H54 (cell line): ENCODE measurements at places on chromosomes 2 and 18.

DNA sequence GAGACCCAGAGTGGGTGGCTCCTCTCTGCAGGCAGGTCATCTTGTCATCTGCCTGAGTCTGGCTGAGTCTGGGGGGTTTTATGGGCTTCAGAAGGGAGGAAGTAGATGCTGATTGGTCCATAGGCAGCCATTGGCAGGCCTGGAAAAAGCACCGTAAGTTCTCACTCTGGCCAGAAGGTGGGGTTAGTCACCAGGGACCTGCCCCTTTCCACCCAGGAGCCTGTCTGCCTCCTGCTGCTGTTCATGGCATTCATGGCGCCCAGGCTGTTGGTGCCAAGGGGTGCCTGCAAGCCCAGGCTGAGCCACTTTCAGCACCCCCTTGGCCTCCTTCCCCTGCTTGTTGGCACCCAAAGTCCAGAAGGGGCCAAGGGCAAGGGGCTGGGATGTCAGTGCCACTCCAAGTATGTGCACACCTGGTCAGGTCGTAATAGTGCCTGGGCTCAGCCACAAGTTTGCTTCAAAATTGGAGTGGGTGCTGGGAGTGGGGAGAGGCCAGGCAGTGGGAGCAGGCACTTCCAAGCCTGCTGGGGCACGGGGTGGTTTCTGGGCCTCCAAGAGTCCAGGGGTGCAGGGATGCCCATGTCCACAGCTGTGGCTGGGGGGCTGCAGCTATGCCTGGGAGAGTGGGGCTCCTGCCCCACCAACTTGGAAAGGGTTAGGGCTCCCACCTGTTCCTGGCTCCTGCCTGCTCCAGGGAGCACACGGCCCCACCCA is 178.1 kb downstream of the FAM210A start:
- DNase-seq, result no peak

DNA sequence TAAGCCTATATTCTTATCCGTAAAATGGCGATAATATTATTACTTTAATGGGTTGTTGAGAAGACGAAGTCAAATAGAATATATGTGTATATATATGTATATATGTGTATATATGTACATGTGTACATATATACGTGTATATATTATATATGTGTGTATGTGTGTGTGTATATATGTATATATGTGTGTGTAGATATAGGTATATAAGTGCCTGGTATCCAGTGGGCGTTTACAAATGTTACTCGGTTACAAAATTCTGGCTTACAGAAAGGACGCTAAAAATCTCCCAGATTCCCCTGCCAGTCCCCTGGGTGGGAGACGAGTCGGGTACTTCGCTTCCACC is 295 bp upstream of the MTX2 start:
- DNase-seq, result no peak

DNA sequence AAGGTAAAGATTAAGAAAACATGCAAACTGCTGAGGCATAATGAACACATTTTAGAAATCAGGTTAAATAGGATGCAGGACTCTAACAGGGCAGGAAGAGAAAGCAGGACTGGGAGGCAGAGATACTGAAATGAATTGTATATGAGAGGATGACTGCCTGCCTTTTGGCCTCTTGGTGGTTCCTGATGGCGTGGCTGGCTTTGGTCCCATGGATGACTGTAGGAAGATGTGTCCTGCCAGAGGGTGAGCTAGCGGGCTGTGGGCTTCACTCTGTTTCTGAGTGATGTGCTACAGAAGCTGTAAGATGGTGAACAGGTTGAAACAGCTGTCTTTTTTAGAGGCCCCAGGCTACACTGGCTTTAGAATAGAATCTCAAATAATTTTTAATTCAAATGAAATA is 517.0 kb downstream of the SLC4A3 start:
- DNase-seq, result no peak

- DNase-seq, result no peak
These were observed 207.5 kb upstream of the ST6GAL2 start for GRCh38 chr2:107093426-107093957.

GRCh38 chr18:78998371-78999071 is 18.9 kb downstream of the SALL3 start:
- DNase-seq, result no peak

- DNase-seq, result peak; percentile 35
These were observed 234.4 kb upstream of the EPAS1 start for GRCh38 chr2:46062637-46063412.

GRCh38 chr18:44744161-44745121 is 63.8 kb downstream of the SETBP1 start:
- DNase-seq, result no peak

DNA sequence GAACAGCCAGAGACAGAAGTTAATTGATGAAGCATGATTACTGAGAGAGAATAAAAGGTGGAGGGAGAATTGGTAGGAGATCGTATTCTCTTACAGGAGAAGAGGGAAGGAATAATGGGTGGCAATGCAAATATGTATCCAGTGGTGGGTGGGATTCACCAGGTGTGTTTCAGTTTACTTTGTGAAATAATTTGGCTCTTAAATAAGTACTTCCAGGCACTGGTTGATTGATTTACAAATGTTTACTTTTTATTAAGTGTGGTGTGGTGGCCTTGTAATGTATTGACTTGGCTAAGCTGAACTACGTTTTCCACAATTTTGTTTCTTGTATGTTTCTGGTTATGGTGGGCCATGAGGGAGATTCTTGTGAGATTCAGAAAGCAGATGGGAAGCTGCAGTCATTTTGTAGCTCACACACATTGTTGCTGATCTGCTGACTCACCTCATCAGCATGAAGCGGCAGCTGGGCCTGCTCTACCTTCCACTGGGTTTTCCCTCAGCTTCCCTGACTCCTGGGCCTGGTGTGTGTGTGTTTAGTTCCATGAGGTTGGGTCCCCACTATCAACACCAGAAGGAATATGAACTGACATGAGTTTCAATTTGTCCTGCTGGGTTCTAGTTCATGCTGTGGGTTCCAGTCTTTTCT is 32.6 kb downstream of the MYL12B start:
- DNase-seq, result no peak

- DNase-seq, result no peak
These were observed at the start of gene KCNG2 for GRCh38 chr18:79797518-79798345. TSS of gene KCNG2 (plus strand) at chr18:79797938. CDS start at chr18:79863668, 65,730 bp downstream.

DNA sequence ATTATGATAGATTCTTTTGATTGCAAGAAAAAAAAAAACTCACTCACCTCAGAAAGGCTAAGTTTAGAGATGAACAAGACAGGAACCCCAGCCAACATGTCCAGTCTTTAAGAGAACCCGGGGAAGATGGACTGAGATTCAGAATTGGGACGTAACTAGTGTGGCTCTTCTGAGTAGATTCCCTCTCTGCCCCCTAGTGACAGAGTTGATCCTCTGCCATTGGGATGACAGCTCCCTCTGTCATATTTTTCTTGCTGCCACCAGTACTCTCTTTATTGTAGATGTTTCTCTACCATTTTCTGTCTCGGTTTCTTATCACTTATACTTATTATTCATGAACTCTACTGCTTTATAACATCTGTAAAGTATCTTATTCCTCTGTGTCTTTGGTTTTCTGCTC is 77.7 kb downstream of the GULP1 start:
- peak; percentile 23 for DNase-seq

DNA sequence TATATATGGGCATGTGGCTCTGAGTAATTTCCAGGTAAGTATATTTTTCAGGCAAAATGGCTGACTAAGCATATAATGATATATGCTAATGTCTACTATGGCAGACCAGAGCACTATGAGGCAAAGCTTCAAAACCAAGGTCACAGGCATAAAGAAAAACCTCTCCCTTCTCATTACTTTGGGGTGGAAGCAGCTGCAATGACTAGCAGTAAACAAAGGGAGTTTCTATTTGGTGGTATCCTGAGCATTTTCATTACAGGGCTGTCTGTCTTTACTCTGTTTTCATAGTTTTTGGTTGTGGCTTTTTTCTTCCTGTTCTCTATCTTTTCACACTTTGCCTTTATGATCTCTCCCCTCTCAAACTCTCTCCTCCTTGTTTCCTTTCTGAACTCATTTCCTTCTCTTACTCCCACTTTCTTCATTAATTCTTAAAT is 15.6 kb downstream of the PDE6D start:
- DNase-seq, result no peak

DNA sequence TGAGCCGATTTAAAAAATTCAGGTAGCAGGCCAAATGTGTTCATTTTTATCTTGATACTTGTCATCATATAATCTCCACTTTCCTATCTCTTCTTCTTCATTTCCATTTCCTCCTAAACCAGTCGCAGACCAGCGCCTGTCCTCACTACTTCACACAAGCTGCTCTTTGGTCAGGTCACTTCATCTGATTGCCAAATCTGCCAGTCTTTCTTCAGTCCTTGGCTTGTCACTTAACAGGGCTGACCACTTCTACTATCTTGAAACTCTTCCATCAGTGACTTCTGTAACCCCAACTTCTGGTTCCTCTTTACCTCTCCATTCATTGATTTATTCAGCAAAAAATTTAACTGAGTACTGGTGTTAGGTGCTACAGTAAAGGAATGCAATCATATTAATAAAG is 18.0 kb upstream of the SPRED2 start:
- no peak for DNase-seq

- no peak for DNase-seq
These were observed 147.0 kb downstream of the TWIST2 start for GRCh38 chr2:238994876-238995275.

DNA sequence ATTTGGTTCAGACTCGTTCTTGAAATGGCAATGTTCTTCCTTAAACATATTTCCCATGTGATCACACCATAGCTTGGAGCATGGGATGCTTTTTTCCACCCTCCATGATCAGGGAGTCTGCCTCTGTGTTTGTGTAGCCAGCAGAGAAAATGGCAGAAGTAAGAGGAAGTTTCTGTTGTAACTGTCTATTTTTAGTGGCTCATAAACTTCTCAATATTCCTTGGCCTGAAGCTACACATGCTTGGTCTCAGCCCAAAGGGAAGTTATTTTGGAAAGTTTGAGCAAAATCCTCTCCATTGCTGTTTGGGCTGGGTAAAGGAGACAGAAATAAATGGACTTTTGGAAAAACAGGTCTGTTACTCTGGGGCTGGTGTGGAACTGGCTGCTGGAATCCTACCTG is 33.4 kb upstream of the ITGA6 start:
- DNase-seq, result no peak

- DNase-seq, result no peak
These were observed 105.1 kb upstream of the MSH2 start for GRCh38 chr2:47297767-47298425.

- no peak for DNase-seq
These were observed 132.7 kb downstream of the GLI2 start for GRCh38 chr2:120868366-120868765.

DNA sequence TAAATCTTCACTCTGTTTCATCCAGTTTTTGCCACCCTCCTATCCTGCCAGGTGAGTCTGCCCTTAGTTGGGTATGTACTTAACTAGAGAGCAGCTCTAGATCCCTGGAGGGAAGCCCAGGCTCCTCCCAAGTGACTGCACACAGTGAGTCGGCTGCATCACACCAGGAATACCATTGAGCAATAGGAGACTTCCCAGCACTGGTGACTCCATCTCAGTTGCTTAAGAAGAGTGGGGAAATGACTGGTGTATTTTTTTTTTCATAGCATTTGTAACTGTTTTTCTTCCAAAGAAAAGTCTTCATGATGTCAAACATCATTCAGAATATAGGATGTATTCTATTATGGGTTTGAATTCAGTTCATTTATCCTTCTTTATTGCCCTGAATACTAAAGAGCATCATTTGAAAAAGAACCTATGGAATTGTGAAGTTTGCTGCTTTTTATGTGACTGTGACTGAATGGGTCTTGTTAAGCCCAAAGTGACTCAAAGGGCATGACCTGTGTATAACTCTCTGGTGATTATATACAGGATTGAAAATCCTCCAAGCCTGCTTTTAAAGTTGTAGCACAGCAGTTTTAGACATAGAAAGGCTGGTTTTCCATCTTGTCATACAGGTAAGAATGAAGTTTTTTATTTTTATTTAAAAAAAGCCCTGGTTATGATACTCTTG is 84.3 kb downstream of the MAP3K20 start:
- DNase-seq, result peak; percentile 55

DNA sequence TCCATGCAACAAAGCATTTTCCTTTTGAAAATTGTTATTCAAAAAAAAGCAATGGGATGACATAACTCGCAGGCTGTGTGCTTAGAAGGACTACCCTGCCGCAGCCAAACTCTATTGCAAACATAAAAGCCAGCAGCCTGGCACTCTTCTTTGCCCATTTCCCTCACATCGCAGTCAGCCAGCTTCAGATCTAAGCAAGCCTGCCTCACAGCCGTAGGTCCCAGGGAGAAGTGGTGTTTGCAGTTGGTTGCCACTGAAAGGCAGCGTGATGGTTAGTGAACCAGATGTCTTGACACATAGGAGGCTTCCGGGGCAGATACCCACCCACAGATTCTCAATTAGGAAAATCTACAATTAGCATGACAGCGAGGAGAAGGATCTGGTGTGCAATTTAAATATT is 655.2 kb downstream of the RNF144A start:
- no peak for DNase-seq

GRCh38 chr2:174788291-174788929 is 24.1 kb upstream of the CHRNA1 start:
- DNase-seq, result no peak

DNA sequence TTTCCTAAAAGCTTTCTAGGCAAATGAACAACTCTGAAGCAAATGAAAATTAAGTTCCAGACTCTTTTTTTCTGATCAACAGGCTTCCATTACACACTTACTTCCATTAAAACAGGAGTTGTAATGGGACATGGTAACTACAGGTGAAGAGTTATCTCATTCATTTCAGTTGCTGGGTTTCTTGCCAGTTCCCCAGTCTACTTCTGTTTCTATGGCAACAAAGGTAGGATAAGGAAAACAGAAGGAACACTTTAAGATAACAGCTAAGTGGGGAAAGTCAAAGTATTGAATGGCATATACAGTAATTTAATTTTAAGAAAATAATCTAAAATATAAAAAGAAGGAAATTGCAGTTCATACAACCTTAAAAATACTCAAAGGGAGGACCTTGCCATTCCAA is 25.1 kb downstream of the BAZ2B start:
- DNase-seq, result no peak

- DNase-seq, result no peak
These were observed 4.8 kb downstream of the RAB17 start for GRCh38 chr2:237585590-237586221.

DNA sequence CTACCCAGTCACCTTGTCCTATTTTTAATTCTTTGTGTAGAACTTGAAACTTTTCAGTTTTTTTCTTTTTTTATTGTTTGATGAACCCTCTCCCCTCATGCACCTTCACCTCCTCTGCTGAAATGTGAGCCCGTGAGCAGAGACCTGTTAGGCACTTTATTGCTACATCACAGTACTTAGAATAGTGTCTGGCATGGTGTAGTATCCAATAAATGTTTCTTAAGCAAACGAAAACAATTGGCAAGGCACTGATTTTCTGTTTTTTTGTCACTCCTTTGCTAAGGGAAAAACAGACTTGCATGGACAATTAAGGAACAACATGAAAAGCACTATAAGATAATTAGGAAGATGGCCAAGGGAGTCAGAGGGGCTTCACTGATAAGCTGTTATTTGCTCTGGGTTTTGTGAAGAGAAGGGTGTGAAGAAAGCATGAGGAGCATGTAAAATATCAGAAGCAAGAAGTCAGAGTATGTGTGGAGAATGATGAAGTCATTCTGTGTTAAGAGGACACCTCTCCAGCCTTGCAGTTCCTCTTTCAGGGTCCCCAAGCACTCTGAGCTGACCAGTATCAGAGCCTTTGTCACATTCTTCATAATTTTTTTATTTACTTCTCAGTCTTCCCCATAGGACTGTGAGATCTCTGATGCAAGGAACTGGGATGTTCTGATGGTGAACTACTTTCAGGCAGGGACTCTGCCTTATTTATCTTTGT is 99.7 kb upstream of the CAVIN2 start:
- no peak for DNase-seq

- no peak for DNase-seq
These were observed 54.8 kb upstream of the CCDC178 start for GRCh38 chr18:33495278-33495677.

- no peak for DNase-seq
These were observed 355 bp upstream of the KIDINS220 start for GRCh38 chr2:8837795-8838140.

GRCh38 chr2:215830304-215830703 is 183.0 kb downstream of the MREG start:
- DNase-seq, result no peak
